ENCODE measurements at places on chromosomes 3 and 15.

DNA sequence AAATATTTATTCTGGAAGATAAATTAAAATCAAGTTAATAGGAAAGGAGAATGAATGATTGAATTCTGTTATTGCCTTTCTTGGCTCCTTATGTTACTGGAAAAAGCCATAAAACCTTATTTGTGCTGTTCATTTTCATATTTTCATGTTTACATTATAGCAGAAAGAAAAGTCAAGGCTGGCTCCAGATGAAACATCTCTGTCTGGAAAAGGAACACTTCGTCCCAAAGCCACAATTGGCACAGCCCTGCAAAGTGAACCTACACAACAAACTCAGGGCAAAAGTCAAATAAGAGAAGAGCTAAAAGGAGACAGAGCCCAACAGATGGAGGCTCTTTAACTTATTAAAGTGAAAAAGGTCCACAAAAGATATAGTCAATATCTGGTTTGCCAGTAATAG is 73.4 kb downstream of the GTPBP8 start:
- no peak for DNase-seq

- no peak for DNase-seq
Observed at GRCh38 chr3:184551614-184552256, 9.8 kb upstream of the EPHB3 start.

DNA sequence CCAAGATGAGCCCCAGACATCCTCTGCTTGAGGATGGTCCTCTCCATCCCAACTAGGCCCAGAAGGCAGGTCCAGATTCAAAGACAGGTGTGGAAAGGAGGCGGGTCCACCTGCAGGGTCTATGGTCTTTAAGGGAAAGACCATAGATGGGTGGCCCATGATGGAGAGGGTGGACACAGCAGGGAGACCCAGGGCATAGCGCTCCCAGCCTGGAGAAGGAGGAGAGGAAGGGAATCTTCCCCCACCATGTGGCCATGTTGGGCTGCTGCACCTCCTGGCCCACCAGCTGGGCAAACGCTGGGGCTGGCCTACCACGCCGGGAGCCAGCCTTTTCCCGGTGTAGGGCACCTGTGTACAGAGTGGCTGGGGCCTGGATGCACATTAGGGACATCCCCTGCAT is 265.2 kb upstream of the TLE3 start:
- peak; percentile 59 for DNase-seq

DNA sequence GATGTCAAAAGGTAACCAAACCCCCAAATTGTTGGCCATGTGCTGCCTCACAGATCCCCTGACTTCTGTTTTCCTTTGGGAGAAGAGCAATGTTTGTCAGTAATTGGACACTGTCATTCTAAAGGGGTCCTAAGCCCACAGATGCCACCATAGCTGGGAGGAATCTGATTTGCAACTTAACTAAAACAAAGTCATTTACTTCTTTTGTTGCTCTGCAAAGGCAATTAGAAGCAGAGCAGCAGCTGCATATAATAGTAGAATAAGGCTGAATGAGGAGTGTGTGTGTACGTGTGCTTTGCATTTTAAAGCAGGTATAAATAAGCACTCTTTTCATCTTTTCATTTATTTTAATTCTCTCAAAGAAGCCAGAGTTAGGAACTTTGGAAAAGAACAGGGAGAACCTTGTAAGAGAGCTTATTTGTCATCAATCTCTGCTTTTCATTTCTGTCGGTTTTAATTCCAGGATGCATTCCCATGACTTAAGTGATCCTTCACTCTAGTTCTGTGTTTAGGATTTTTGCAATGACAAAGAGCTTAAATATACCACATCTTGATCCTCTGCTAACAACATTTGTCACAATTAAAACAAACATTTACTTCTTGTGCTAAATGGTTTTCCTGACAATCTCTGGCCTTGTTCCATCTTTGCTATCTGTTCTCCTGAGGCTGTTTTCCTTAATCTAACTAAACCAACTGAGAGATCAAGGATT is 530.2 kb upstream of the CBLB start:
- DNase-seq = no peak

GRCh38 chr3:12966847-12967605 is 106.2 kb downstream of the IQSEC1 start:
- DNase-seq = peak; percentile 28

DNA sequence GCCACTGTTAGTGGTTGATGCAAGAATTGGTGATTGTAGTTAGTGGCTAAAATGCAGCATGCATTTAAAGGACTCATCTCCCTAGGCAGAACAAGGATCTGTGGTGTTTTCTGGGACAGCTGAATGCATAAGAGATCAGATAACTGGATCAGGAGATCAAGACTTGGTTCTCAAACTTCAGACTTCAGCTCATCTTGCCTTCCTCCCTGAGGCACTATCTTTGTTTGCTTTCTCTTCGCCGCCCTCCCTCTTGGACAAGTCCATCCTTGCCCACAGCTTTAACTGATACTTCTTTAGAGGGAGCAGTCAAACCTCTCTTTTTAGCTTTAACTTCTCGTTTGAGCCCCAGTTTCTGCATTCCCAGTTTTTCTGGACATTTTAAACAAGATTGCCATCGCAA is 195.4 kb upstream of the TPRG1 start:
- no peak for DNase-seq

DNA sequence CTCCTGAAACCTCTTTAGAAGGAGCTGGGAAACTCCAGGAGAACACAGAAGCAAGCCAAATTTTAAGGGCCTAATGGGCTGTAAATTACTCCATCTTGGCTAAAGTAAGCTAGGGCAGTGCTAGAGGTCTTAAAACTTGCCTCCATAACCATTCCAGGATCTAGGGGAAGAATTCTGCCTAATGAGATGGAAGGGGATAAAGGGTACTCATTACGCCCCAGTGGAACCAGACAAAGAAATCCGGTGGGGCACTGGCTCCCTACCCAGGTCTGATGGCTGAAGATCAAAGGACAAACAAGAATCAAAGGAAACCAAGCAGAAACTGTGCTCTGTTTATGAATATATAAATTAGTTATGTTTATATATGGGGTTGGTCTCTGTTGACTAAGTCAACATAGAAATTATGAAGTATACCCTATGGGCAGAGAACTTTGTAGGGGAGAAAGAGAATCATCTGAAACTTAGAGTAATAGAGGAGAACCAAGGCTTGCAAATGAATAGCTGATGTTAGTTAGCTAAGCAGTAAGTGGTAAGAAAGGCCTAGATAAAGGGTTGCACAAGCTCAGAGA is 57.8 kb downstream of the NCEH1 start:
- peak; percentile 16 for DNase-seq

- DNase-seq = no peak
Observed at GRCh38 chr3:172120912-172121311, 81.5 kb downstream of the FNDC3B start.

DNA sequence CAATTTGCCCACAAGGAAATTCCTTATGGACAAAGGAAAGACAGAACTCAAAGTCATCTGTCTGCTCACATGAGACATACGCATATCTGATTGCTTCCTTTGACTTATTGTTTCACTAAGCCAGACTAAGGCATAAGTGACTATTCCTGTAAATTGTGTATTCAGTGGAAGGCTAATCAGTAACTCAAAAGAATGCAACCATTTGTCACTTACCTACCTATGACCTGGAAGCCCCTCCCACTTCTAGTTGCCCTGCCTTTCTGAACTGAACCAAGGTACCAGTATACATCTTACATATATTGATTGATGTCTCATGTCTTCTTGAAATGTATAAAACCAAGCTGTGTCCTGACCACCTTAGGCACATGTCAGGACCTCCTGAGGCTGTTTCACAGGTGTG is 53.5 kb upstream of the PROK2 start:
- DNase-seq = no peak

DNA sequence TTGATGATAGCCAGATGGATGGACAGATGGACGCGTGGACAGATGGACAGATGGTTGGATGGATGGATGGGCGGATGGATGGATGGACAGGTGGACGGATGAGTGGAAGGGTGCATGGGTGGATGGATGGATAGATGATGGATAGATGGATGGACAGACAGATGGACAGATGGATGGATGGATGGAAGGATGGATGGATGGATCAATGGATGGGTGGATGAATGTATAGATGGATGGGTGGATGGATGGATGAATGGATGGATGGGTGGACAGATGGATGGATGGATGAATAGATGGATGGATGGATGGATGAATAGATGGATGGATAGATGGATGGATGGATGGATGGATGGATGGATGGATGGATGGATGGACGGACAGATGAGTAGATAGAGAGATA is 40.9 kb downstream of the GABRB3 start:
- no peak for DNase-seq

DNA sequence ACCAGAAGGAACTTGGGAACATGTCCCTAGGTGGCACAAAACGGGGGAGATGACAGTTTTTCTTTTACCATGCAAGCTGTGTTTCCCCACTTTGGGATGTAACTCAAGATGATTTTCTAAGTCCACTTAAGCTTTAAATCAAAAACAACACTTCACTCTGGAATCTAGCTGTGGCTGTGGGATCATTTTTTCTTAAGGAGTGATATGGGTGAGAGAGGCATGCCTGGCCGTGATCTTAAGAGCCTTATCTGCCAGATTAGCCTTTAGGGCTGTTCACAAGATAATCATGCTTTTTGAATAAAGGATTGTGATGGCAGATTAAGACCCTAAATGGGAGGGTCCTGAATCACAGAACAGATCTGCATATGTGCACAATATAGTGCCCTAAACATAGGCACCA is 384.8 kb upstream of the SEMA6D start:
- no peak for DNase-seq

DNA sequence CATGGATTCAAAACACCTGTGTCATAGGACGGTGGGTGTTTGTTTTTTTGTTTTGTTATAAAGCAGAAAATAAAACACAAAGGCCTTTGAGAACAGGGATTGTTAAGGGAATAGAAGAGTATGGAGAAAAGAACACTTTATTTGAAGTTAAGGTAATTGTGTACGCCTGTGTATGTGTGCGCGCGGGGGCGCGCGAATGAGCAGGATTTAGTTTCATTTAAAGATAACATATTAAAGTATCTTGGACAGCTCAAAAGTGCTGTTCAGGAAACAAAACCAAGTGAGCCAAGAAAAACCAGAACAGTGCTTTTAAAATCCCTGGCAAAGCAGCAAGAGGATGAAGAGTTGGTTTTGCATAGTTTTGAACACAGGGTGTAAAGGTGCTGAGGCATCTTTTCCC is 1.9 kb downstream of the CPNE4 start:
- DNase-seq = no peak

DNA sequence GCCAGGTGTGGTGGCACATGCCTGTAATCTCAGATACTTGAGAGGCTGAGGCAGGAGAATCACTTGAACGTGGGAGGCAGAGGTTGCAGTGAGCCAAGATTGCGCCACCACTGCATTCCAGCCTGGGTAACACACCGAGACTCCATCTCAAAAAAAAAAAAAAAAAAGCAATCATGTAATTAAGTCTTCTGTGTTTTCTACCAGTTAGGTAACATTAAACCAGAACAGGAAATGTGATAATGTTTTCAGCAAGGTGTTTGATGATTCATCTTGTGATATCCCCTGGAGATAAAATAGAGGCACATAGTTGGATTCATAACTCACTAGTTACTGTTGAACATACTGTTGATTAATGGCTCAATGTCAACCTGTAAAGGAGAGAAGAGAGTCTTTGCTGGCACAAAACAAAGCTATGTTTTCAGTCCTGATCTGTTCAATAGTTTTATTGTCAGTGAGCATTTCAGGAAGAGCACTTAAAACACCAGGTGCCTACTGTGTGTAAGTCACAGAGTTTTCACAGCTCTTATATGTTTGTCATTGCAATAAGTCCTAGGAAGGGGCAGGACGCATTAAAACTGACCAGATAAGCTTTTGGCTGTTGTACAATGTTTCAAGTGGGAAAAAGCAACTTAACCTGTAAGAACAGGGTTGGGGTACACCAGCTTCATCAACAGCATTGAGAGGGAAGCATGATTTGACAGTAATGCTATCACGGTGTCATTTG is 19.5 kb downstream of the DNAJB11 start:
- no peak for DNase-seq

DNA sequence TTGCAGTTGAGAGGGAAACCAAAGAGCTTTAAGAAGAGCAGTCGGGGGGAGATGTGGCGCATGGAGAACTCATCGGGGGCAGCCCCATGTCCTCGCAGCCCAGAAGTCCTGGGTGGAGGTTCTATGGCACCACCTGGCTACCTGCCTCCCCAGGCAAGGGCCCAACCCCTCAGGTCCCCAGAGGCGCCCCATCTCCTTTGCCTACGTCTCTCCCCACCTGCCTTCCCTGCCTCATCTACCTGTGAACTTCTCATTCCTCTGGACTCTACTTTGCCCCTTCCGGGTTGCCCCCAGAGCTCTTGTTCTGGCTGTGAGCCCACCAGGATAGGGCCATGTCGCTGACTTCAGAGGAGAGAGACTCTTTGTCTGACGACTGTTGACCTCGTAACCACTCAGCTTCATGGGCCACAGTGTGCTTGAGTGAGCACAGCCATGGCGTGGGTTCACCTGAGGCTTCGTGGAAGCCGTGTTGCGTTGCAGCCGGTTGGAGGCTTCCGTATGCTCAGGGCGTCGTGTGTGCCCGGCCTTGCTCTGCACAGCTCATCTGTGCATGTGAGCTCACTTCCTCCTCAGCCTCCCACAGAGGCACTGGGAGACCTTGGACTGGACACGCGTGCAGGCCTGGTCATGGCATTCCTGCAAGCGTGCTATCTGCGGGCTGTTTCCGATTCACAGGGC is 13.4 kb downstream of the APBA2 start:
- no peak for DNase-seq

DNA sequence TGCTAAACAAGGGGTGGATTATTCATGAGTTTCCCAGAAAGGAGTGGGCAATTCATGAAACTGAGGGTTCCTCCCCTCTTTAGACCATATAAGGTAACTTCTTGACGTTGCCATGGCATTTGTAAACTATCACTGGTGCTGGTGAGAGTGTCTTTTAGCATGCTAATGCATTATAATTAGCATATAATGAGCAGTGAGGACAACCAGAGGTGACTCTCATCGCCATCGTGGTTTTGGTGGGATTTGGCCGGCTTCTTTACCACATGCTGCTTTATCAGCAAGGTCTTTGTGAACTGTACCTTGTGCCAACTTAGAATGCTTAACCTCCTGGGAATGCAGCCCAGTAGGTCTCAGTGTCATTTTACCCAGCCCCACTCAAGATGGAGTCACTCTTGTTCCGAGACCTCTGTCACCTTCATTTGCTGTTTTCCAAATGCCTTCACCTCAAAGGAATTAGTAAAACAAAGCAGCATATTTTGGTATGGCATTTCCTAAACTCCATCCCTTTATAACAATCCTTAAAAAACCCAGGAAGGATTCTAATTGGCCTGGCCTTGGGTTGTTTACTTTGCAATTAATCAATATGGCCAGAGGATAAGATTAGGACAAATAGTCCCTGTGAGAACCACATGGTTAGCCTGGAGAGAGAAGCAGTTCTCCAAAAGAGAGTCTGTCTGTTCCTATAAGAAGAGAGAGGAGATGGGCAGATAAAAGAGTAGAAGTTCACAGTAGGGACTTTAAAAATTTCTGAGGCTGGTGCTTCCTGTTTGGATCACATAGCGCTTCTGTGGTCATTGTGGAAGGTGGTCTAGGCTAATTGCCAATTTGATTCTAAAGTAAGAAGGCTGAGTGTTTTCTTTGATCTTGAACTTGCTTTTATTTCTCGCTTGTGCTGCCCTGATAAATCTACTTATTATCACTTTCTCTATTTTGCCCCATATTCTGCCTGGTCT is 155.2 kb upstream of the EOMES start:
- DNase-seq = no peak
